ENCODE measurements at places on chromosomes 7 and 10.

DNA sequence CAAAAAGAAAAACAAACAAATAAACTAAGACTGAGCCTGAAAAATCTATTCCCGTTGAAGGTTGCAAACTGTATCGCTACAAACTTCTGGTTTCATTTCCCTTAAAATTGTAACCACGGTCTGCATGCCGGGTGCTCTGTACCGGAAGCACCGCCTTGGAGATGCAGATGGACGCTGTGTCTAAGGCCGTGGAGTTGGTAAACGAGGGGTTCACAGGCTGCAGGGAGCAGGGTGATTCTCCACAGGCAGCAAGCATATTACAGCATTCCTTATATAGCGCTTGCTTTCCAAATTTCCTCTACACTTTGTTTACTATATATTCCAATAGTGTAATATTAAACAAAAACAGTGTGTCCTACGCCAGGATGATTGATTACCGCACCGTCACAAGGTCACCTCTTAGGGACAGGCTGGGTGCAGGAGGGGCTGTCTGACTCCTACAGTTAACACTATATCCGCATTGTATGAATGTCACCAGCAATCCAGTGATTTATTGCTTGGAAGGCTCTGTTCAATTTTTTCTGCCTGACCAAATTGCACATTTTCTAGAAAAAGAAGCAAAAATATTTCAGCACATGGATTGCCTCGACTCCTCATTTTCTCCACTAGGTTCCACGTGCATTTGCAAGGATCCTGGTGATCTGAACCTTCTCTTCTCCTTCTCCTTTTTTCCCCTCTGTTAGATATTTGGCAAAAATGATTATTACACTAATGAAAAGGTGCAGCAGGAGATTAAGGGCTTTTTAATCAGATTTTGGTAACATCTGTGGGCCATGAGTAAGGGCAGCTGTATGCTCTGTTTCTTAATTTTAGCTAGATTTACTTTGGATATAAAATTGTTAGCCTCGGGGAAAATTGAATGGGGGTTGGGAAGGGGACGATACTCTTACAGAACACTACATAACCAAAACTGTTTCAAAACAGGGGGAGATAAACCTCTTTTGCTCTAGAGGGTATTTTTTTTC is 325.8 kb upstream of the MGMT start:
- H3K36me3 ChIP-seq, result no peaks in the 10 kb centered on the region
- H3K4me1 ChIP-seq, result peaks cover 33% of the 10 kb centered on the region
- DNase-seq, result no peak
- peaks cover 5% of the 10 kb centered on the region for H3K27me3 ChIP-seq
- H3K4me3 ChIP-seq, result no peak overlapping the region

GRCh38 chr7:147465223-147465622 is 1125.3 kb upstream of the C7orf33 start:
- H3K4me1 ChIP-seq, result no peaks in the 10 kb centered on the region
- no peaks in the 10 kb centered on the region for H3K36me3 ChIP-seq
- no peak for DNase-seq
- no peak overlapping the region for H3K4me3 ChIP-seq
- H3K27me3 ChIP-seq, result no peaks in the 10 kb centered on the region

DNA sequence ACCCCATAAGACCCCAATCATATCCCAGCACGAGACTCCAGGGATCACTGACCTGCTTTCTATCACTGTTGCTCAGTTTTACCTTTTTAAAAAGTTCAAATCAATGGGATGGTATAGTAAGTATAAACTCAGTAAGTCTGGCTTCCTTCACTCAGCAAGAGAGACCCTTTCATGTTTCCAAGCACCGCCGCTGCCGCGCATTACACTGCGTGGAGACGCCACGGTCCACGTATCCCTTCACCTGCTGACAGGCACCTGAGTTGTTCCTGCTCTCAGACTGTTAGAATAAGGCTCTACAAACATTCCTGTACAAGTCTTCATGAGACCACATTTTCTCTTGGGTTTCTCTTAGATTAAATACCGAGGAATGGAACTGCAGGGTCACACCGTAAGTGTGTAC is 28.3 kb downstream of the MAD1L1 start:
- H3K4me3 ChIP-seq, result no peak overlapping the region
- H3K4me1 ChIP-seq, result peaks cover 16% of the 10 kb centered on the region
- H3K36me3 ChIP-seq, result peaks cover 9% of the 10 kb centered on the region
- DNase-seq, result no peak

DNA sequence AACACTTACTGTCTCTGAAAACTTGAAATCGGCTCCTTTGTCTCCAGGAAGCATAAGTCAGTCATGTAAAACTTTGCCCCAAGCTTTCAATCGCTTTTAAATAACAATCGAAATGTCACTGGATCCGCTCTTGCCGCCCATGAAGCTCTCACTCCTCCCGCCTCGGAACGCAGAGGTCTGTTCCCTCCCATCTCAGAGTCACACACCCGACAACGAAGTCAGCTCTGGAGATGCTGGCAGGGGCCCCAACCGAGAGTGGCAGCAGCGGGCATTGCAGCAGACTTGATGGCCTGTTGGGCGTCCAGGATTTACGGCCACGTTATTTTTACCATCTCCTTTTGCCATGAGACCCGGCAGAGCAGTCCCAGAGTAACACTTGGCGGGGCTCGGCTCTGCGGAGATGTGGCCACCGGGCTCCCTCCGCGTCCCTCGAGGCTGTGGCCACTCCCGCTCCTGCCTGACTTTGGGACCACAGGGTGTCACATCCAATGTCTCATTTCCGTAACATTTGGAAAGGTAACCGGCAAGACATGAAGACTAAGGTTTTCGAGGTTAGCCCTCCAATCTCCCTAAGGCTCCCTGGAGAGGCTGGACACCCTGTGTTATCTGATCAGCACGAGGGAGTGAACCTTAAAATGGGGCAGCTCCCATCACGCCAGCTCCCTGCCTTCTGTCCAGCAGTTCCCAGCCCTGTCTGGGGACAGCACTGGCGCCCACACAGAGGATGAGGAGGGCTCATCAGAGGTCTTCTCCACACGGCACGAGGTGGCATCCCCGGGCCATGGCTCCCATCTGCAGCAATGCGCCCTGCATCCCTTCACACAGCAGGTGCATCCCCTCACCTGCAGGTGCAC is 62.8 kb upstream of the ADGRA1 start:
- no peak for DNase-seq
- H3K4me3 ChIP-seq, result no peak overlapping the region
- peaks cover 40% of the 10 kb centered on the region for H3K27me3 ChIP-seq
- H3K27ac ChIP-seq, result no peak overlapping the region

- H3K36me3 ChIP-seq, result no peaks in the 10 kb centered on the region
- H3K27ac ChIP-seq, result peak overlapping the region; percentile 81
- no peak overlapping the region for H3K4me3 ChIP-seq
- H3K4me1 ChIP-seq, result peaks cover 12% of the 10 kb centered on the region
These were observed 131.8 kb downstream of the WDR37 start for GRCh38 chr10:1187855-1188557.

DNA sequence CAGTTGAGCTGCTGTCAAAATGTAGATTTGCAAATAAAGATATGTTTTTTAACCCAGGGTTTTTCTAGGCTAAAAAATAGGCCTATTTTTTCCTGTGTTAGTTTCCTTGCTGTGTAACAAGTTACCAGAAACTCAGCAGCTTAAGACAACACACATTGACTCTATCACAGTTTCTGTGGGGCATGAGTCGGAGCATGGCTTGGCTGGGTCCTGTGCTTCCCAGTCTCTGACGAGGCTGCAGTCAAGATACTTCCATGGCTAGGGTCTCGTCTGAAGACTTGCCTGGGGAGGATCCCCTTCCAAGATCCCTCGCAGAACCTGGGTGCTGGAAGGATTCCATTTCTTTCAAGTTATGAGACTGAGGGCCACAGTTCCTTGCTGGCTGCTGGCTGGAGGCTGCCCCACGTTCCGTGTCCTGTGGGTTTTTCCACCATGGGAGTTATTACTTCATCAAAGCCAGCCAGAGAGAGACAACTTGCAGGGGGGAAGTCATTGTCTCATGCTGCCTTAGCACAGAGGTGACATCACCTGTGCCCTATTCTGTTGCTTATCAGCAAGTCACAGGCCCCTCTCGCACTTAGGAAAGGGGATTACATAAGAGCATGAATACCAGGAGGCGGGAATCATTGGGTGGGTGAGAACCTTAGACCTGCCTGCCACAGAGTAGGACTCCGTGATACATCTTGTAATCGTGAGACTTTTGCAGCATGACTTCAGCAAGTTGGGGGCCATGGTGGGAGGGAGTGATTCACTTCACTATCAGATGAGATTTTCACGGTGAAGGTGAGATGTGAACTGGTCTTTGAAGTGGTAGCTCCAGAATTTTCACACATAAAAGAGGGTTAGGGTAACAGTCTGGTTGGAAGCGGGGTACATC is 77.9 kb downstream of the CCNY start:
- no peak overlapping the region for H3K27ac ChIP-seq
- no peak overlapping the region for H3K4me3 ChIP-seq
- H3K36me3 ChIP-seq, result no peaks in the 10 kb centered on the region
- peaks cover 24% of the 10 kb centered on the region for H3K4me1 ChIP-seq
- DNase-seq, result no peak
- H3K27me3 ChIP-seq, result no peaks in the 10 kb centered on the region

DNA sequence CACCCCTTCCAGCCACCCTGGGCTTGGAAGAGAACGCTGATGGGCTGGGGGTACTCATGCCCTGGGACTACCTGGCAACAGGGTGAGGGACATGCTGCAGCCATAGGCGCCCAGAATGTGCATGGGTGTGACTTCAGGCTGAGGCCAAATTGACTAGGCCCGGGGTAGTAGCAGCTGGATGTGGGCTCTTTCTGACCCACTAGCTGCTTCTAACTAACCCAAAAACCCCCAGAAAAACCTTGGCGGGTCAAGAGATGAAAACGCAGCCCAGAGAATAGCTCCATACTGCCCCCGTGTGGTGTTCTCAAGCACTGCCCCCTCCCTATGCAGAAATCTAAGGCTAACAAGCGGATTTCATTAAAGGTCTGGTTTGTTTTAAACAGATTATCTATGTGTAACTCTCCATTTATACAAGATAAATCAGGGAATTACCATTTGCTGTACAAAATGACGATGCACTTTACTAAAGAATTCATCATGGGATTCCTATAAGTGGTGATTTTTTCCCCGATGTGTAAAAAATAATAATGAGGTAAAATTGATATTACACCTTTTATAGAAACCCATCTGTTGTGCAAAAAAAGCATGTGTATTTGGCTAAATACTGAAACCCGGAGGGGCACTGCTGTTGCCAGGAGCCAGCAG is 4.2 kb downstream of the SMARCD3 start:
- H3K27me3 ChIP-seq, result peaks cover 8% of the 10 kb centered on the region
- DNase-seq, result peak; percentile 63
- no peaks in the 10 kb centered on the region for H3K36me3 ChIP-seq
- H3K27ac ChIP-seq, result no peak overlapping the region

DNA sequence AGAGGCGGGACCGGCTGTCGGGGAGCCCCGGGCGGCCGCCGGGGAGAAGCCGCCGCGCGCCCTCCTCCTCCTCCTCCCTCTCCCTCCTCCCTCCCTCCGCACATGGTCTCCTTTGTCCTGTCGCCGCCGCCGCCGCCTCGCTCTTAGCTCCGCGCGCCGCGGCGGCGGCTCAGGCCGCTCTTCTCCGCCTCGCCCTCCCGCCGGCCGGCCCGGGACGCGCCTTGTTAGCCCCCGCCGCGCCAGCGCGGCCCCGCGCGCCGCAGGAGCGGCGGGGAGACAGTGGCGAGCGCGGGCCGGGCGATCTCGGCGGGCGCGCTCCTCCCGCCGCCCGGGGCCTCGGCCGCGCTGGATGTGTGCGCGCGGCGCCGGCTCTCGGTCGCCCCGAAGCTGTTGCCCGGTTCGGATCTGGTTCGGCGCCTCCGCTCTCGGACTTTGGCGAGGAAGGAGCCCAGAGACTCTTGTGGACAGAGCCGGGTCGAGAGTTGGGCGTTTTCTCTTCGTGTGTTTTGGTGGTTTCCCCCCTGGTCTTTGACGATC is 437.4 kb upstream of the GALNT17 start:
- H3K4me3 ChIP-seq, result peak overlapping the region; percentile 99
- DNase-seq, result peak; percentile 49
- peaks cover 8% of the 10 kb centered on the region for H3K27me3 ChIP-seq
- peaks cover 8% of the 10 kb centered on the region for H3K4me1 ChIP-seq

DNA sequence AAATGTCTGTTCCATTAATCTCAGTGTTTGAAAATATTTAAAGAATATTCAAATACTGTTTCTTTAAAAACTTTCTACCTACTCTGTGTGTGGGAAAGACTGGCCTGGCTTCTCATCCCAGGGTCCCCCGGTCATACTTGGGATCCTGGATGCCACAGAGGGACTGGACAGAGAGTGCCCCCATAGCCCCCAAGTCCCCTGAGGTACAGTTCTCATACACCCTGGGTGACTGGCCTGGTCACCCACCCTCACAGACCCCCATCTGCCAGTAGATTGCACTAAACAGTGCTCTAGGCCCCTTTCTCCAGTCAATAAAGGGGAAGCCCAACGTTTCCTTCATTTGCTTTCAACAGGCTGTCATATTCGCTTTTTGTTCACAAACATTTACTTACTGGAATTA is 3.0 kb downstream of the TMEM273 start:
- no peaks in the 10 kb centered on the region for H3K4me1 ChIP-seq
- no peak overlapping the region for H3K27ac ChIP-seq
- H3K27me3 ChIP-seq, result no peaks in the 10 kb centered on the region
- DNase-seq, result no peak
- no peak overlapping the region for H3K4me3 ChIP-seq
- no peaks in the 10 kb centered on the region for H3K36me3 ChIP-seq

GRCh38 chr10:50857579-50857978 is 27.8 kb downstream of the A1CF start:
- H3K36me3 ChIP-seq, result no peaks in the 10 kb centered on the region
- H3K4me3 ChIP-seq, result no peak overlapping the region
- H3K27me3 ChIP-seq, result no peaks in the 10 kb centered on the region
- H3K27ac ChIP-seq, result no peak overlapping the region
- no peaks in the 10 kb centered on the region for H3K4me1 ChIP-seq

GRCh38 chr10:35433851-35434426 is 97.6 kb downstream of the CCNY start:
- peaks cover 14% of the 10 kb centered on the region for H3K36me3 ChIP-seq
- no peak overlapping the region for H3K4me3 ChIP-seq

GRCh38 chr10:17175551-17175950 is 25.9 kb downstream of the TRDMT1 start:
- no peak for DNase-seq
- H3K4me3 ChIP-seq, result no peak overlapping the region
- H3K27me3 ChIP-seq, result no peaks in the 10 kb centered on the region
- H3K27ac ChIP-seq, result no peak overlapping the region
- peaks cover 10% of the 10 kb centered on the region for H3K4me1 ChIP-seq
- H3K36me3 ChIP-seq, result peaks cover 2% of the 10 kb centered on the region

DNA sequence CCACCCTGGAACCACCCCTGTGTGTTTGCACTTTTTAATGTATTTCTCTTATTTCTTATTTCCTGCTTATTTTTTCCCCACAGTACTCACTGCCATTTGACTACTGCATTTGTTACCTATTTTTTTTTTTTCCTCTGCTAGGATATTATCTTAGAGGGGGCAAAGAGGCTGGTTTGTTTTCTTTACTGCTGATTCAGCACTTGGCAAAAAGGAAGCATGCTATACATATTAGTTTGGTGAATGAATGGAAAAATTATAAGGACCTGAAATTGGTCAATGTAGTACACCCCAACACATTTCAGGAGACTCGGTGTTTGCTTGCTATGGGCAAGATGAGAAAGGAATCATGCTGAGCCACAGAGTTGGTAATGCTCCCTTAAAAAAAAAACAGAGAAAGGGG is 193.5 kb downstream of the SORCS3 start:
- H3K27me3 ChIP-seq, result peaks cover 21% of the 10 kb centered on the region
- H3K4me1 ChIP-seq, result no peaks in the 10 kb centered on the region
- DNase-seq, result no peak
- H3K36me3 ChIP-seq, result no peaks in the 10 kb centered on the region
- no peak overlapping the region for H3K27ac ChIP-seq

GRCh38 chr10:132828681-132829080 is 42.7 kb upstream of the NKX6-2 start:
- no peaks in the 10 kb centered on the region for H3K4me1 ChIP-seq
- no peak overlapping the region for H3K27ac ChIP-seq
- DNase-seq, result no peak
- H3K4me3 ChIP-seq, result no peak overlapping the region
- peaks cover 56% of the 10 kb centered on the region for H3K27me3 ChIP-seq
